Neuronal stem cell (in vitro differentiated cells): ENCODE measurements at places on chromosomes 3 and 15.

- no peaks in the 10 kb centered on the region for H3K36me3 ChIP-seq
- no peak overlapping the region for H3K4me3 ChIP-seq
- no peak overlapping the region for H3K27ac ChIP-seq
- no peaks in the 10 kb centered on the region for H3K4me1 ChIP-seq
- H3K27me3 ChIP-seq = no peaks in the 10 kb centered on the region
Measured at GRCh38 chr3:65094723-65095122, 406.9 kb upstream of the ADAMTS9 start.

DNA sequence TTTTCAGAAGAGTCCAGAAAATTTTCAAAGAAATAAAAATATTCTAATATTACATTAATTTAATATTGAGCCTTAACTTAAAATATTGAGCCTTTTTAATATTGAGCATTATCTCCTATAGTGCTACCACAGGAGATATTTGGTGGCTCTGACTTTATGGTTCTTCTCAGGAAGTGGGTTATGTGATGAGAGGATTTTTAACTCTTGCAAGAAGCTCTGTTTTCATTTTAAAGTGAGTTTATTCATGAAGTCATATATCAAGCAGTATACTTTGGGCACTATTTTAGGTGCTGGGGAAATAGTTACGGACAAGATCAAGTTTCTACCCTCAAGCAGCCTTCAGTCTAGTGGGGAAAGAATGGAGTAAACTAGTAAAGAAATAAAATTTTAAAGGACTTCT, 13.4 kb upstream of the MBNL1 start:
- peaks cover 5% of the 10 kb centered on the region for H3K4me1 ChIP-seq
- H3K36me3 ChIP-seq = no peaks in the 10 kb centered on the region
- H3K27me3 ChIP-seq = no peaks in the 10 kb centered on the region
- no peak overlapping the region for H3K27ac ChIP-seq

GRCh38 chr3:23894254-23895061, 22.3 kb downstream of the NKIRAS1 start:
- no peak for DNase-seq
- no peak overlapping the region for H3K4me3 ChIP-seq
- peaks cover 6% of the 10 kb centered on the region for H3K4me1 ChIP-seq
- H3K27ac ChIP-seq = no peak overlapping the region

GRCh38 chr3:120077731-120078130, 16.5 kb downstream of the GSK3B start:
- H3K27me3 ChIP-seq = no peaks in the 10 kb centered on the region
- no peak overlapping the region for H3K4me3 ChIP-seq
- no peak overlapping the region for H3K27ac ChIP-seq
- H3K4me1 ChIP-seq = no peaks in the 10 kb centered on the region
- peaks cover 23% of the 10 kb centered on the region for H3K36me3 ChIP-seq

- H3K4me1 ChIP-seq = no peaks in the 10 kb centered on the region
- H3K4me3 ChIP-seq = no peak overlapping the region
- no peak for DNase-seq
- no peaks in the 10 kb centered on the region for H3K36me3 ChIP-seq
- H3K27ac ChIP-seq = no peak overlapping the region
- no peaks in the 10 kb centered on the region for H3K27me3 ChIP-seq
Measured at GRCh38 chr3:105806359-105806758, 62.5 kb downstream of the CBLB start.

GRCh38 chr3:127149621-127150310, 43.2 kb upstream of the PRR23E start:
- H3K27ac ChIP-seq = no peak overlapping the region
- no peak overlapping the region for H3K4me3 ChIP-seq
- no peaks in the 10 kb centered on the region for H3K4me1 ChIP-seq
- no peak for DNase-seq
- peaks cover 1% of the 10 kb centered on the region for H3K36me3 ChIP-seq

DNA sequence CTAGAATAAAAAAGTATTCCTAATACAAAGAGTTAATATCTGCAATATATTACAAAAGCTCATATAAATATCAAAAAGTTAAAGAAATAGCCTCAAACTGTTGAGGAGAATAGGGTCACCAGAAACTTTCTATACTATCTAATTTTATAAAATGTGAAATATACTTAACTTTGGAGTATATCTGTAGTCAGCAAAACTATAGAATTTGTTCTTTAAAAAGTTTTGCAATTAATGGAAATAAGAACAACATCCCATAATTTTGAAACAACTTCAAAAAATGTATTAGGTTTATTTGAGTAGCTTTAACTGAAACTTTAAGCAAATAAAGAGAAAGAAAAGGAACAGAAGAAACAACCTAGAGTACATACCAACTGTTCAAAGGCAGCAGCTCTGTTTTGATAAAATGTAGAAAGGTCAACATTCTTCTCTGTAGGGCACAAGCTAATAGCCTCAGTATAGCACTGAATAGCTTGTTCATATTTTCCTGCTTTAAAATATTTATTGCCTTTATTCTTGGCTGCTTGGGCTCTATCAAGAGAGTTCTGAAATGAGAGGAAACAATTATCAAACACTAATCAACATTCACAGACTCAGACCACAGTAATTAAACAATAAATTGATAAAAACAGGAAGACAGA, 14.3 kb downstream of the TOMM70 start:
- H3K27ac ChIP-seq = no peak overlapping the region
- no peak overlapping the region for H3K4me3 ChIP-seq
- no peaks in the 10 kb centered on the region for H3K27me3 ChIP-seq
- peaks cover 74% of the 10 kb centered on the region for H3K36me3 ChIP-seq
- no peaks in the 10 kb centered on the region for H3K4me1 ChIP-seq

DNA sequence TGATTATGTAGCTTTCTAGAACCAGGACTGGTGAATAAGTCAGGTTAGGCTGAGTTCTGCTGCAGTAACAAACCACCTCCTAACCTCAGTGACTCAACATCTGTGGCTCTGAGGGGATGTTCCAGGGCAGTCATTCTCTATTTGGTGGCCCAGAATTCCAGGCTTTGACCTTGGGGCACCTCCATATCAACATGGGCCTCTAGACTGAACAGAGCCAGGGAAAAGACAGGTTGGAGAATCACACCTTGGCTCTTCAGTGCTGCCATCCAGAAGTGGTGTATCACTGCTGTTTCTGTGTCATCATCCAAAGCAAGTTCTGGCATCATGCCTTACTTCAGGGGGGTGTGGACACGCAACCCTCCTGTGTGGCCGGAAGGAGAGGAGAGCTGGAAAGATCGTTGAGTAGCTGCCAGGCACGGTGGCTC, 15.3 kb downstream of the ZBTB47 start:
- H3K36me3 ChIP-seq = no peaks in the 10 kb centered on the region
- no peak overlapping the region for H3K4me3 ChIP-seq
- H3K4me1 ChIP-seq = peaks cover 9% of the 10 kb centered on the region
- no peak overlapping the region for H3K27ac ChIP-seq

DNA sequence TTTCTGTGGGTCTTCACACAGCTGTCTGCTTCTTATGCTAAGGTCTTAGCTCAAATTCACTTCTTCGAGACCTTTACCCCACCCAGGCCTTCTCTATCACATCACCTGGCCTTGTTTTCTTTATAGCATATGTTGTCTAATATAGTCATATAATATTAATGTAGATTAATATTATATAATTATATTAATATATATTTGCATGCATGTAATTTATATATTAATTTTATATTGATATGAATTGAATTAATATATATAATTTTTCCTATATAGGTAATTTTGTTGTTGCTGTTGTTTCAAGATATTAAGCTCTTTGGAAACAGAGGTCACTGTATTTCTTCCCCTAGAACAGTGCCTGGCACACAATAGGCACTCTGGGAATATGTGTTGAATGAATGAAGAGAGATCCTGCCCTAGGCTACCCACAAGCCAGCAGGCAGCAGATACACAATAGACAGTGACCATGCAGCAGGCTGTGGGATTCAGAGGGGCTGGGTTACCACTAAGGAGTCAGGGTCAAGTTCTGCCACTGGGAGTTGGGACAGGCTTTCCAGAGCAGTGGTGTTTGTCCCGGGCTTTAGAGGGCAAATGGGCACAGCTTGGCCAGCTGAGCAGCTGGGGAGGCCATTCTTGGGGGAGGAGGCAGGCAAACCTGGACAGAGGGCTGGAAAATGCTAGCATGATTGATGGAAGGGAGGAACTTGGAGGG, 126.3 kb downstream of the DNAJB8 start:
- no peak overlapping the region for H3K27ac ChIP-seq
- no peaks in the 10 kb centered on the region for H3K27me3 ChIP-seq
- peaks cover 5% of the 10 kb centered on the region for H3K4me1 ChIP-seq
- no peak overlapping the region for H3K4me3 ChIP-seq

DNA sequence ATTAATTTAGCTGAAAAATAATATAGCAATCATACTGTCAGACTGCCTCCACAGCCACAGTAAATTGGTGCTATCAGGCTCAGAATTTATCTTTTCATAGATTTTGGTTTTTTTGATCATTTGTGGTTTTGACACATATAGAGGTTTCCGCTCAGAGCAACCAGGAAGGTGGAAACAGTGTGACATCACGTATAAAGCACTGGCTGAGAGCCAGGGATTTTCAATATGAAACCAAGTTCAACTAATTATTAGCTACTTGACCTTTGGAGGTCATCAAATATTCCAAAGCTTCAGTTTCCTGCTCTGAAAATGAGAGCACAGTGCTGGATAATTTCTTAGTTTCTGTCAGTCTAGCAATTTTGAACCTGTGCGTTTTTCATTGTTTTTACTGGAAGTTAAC, 433.8 kb upstream of the SUCLG2 start:
- H3K4me3 ChIP-seq = no peak overlapping the region
- DNase-seq = no peak
- H3K36me3 ChIP-seq = no peaks in the 10 kb centered on the region
- no peak overlapping the region for H3K27ac ChIP-seq

DNA sequence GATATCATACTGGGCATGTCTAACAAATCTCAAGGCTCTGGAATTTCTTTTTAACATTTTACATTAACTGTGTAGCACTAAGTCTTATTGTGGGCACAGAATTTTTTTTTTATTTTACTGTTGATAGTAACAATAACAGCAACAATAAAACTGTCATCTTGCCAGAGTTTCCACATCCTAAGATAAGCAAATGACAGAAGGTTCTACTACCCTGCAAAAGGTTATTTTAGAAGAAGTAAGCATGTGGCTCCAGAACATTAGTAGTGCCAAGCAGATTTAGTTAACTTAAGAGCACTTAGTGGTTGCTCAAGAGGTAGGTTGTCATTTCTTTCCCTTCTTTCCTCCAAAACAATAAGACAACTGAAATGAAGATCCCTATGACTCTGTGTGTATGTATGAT, 743.0 kb upstream of the CBLB start:
- H3K4me3 ChIP-seq = no peak overlapping the region
- no peak overlapping the region for H3K27ac ChIP-seq
- H3K36me3 ChIP-seq = no peaks in the 10 kb centered on the region
- no peak for DNase-seq

GRCh38 chr3:27166888-27167287, 202.3 kb downstream of the NEK10 start:
- H3K4me1 ChIP-seq = peaks cover 2% of the 10 kb centered on the region
- no peaks in the 10 kb centered on the region for H3K27me3 ChIP-seq
- H3K27ac ChIP-seq = no peak overlapping the region
- H3K36me3 ChIP-seq = no peaks in the 10 kb centered on the region
- DNase-seq = no peak

DNA sequence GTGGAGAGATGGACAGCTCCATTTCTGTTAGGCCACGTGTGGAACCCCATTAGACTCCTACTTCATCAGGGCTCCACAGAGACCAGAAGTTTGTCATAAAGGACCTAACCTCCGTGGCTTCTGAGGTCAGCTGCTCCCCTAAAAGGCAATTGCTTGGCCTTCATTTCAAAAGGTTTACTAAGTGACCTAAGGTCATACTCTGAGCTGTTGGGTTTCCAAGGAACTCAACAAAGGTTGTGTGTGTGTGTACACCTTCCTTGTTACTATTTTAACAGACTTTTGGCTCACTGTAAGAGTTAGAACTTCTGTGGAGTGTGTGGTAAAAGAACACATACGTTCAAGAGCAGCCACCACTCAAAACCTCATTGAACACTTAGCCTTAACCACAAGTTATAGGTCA, 73.9 kb downstream of the SEC22A start:
- H3K27ac ChIP-seq = no peak overlapping the region
- H3K36me3 ChIP-seq = no peaks in the 10 kb centered on the region
- no peaks in the 10 kb centered on the region for H3K27me3 ChIP-seq

DNA sequence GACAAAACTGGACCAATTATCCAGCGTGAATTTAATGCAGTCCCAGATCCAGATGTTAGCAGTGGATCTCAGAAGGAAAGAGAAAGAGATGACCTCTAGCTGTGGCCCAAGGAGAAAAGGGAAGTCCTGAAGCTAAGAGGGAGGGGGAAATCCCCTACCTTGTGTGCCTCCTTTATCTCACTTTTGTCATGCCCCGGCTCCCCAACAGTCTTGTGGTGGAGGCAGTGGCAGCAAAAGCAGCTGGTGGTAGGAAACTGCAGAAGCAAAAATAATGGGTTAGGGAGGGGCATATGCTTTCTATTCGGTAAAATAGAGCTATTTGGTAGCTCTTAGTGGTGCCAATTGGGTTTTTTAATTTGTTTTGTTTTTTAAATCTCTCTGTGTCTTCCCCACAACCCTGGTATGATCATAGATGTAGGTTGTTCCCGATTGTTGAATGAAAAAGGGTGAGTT, 56.5 kb downstream of the MCTP2 start:
- H3K27me3 ChIP-seq = no peaks in the 10 kb centered on the region
- H3K4me1 ChIP-seq = no peaks in the 10 kb centered on the region
- H3K36me3 ChIP-seq = no peaks in the 10 kb centered on the region

DNA sequence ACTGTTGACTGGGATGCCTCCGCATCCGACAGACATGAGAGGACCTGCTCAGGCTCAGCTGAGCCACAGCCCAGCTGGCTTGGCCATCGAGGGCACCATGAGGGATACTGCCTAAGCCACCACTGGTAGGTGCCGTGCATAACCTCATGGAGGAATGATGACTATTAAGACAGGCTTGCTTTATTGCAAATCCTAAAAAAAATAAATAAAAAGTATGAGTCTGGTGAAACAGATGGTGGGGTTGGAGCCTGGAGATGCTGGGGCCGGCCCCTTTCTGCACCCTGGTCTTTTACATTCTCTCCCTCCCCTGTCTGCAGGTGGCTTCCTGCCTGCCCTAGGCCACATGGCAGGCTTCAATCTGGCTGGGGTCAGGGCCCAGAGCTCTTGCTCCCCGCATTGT, 24.0 kb upstream of the RAD18 start:
- H3K4me1 ChIP-seq = peaks cover 8% of the 10 kb centered on the region
- H3K27me3 ChIP-seq = no peaks in the 10 kb centered on the region
- DNase-seq = no peak
- no peaks in the 10 kb centered on the region for H3K36me3 ChIP-seq
- no peak overlapping the region for H3K4me3 ChIP-seq

DNA sequence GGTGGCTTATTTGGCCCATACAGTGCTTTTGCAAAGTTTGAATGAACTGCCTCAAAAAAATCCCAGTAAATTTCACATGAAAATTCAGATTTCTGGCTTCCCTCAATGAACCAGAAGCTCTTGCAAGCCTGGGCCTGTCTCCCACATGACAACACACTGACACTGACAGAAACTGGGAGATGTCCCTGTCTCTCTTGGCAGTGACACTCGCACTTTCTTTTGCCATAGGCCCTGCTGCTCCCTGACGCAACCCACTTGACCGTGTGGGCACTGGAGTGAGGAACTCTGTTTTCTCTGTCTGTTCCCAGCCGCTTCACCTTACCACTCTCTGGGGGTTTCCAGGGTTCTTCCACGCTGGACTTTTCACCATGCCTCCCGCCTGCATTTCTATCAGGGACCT, 524.5 kb downstream of the SHQ1 start:
- DNase-seq = no peak
- no peaks in the 10 kb centered on the region for H3K36me3 ChIP-seq
- no peak overlapping the region for H3K27ac ChIP-seq
- H3K4me1 ChIP-seq = no peaks in the 10 kb centered on the region

GRCh38 chr15:64806509-64806908, 18.9 kb downstream of the PIF1 start:
- no peak overlapping the region for H3K27ac ChIP-seq
- H3K27me3 ChIP-seq = no peaks in the 10 kb centered on the region
- no peaks in the 10 kb centered on the region for H3K36me3 ChIP-seq
- peaks cover 23% of the 10 kb centered on the region for H3K4me1 ChIP-seq
- H3K4me3 ChIP-seq = no peak overlapping the region
